SJSA1 (cell line): ENCODE measurements at places on chromosomes 4 and X. TPM values are rescaled to one million over a fixed set of nuclear protein-coding genes. Genes with fewer than 3 reads are reported as not detected.

DNA sequence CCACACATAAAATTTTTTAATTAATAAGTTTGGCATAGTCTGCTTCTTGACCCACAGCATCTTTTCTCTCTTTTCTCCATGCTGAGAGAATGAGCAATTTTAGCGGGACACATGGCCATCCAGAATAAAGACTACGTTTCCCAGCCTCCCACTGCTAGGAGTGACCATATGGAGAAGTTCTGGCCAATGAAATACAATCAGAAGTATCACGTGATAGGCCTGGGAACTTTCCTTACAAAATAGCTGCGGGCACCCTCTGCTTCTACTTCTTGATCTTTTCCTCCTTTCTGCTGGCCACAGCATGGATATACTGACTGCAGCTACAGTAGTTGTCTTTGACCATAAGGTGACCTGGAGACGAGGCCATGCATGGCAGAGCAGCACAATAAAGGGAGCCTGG is 348.0 kb downstream of the BCOR start:
- DNase-seq, result no peak

- no peak for DNase-seq
Measured at GRCh38 chr4:41176340-41176739, 38.0 kb downstream of the APBB2 start.

DNA sequence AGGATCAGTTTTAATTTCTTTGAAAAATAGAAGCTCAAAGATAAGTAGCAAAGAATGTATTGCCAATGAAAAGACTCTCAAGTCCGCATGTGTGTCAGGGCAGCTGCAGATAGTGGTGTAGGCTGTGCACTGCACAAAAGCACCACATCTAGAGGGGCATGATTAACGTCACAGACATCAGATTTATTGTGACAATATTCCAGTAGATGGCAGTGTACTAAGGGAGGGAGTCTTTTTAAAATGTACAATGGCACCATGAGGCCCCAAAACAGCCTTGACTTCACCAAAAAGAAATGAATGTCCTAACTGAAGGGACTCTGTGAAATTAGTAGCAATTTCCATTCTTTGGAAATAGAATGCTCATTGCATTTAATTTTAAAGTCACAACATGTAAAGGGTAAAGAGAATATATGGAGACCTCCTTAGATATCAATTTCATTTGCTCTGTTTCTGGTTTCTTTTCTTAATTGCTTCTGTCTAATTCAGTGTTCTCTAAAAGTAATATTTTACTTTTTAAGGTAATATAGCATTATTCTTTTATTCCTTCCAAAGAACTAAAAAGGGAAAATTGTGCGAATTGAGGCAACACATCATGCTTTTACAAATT is 98.4 kb downstream of the ZNF827 start:
- DNase-seq, result no peak

DNA sequence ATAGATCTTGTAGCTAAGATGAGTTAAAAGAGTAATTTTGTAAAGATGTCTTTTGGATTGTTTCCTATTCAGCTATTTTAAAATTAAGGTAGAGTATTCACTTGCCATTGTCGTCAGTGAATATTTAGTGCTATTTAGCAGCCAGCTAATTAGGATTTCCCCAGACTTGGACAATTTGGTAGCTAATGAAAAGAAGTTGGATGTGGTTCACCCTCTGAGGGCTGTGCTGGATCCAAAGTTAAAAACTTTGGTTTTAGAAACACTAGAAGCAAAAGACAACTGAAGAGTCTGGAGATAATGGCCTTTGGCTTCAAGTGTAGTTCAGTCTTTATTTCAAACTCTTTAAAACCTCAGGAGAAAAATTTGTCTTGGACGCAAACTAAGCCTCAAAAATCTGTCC is 41.3 kb downstream of the ATG4A start:
- DNase-seq, result no peak

The RS1 gene
- 0.05 TPM in 1 of 2 replicates, not detected in the other for total RNA-seq

The PPP4R3C gene
- not detected in 2 replicates for total RNA-seq

DNA sequence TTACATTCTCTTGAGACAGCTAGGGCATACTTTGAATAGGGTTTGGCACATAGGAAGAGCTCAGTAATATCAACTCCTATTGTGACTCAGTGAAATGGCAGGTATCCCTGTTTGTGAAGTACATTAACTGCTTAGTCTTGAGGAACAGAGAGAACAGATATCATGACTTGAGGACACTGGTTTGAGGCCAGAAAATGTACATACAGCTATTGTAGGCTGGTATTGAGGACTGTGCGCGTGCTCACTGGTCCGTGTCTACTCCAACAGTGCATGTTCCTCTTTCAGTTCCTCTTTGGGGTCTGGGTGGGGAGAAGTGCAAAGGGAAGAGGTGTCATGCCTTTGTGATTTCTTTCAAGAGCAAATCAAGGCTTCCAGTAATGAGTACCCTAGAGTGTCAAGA is 34.6 kb upstream of the TBC1D9 start:
- no peak for DNase-seq
